Astrocyte of the spinal cord (primary cell): ENCODE measurements at places on chromosomes 3 and 15.
A peak's percentile ranks its signal among the peaks of the same experiment; 100 is the strongest.

DNA sequence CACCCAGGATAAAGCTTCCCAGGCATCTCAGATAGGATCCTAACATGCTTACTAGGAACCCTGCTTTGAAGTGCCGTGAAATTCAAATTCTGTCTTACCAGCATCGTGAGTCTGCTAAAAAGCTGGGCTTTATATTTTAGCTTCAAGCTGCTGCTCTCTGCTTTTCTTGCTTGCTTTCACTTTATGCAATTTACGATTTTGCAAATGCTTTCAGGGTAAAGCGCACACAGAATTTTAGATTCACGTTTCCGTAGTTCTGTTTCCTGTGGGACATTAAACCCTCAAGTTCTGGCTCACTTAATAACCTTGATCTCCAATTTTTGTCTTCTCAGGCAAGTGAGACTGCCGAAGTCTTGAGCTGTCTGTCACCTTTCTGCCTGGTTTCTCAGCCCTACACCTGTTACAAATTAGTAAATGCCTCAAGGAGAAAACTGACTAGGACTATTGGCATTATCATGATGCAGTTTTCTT lies 170.5 kb upstream of the TGFBR2 start:
- DNase-seq, result no peak

- no peak for DNase-seq
These were observed 232.5 kb upstream of the ST8SIA2 start for GRCh38 chr15:92161039-92161670.

DNA sequence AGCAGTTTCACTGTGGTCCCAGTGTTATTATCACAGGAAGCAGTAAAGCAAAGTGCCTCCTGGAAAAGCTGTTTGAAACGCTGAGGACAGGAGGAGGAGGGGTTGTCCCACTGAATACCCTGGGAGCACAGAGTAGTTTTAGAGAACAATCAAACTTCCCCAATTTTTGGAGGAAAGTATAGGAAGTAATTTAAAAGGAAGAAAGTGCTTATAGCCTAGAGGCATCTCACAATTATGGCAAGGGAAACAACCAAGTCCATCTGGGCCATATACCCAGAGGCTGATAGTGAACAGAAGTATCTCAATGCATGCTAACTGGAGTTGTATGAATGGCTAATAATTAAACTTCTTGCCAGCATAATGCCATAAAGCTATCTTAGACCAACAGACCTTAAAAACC lies 137.2 kb upstream of the EPHA6 start:
- DNase-seq, result no peak

DNA sequence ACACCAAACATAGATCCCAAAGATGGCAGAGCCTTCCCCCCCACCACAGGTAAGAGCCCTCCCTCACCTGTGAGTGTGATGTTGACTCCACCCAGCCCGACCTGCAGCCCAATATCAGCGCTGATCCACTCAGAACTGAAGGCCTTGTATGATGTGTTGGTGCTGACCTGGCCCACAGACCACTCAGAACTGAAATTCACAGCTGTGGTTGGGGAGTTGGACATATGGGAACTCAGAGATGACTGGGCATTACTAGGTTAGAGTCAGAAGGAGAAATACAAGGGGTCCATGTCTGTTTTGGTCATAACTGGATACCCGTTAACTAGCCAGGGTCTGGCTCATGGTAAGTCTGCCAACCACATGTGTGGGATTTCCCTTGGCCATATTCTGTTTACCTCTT lies 6.9 kb downstream of the DUOXA2 start:
- DNase-seq, result no peak

DNA sequence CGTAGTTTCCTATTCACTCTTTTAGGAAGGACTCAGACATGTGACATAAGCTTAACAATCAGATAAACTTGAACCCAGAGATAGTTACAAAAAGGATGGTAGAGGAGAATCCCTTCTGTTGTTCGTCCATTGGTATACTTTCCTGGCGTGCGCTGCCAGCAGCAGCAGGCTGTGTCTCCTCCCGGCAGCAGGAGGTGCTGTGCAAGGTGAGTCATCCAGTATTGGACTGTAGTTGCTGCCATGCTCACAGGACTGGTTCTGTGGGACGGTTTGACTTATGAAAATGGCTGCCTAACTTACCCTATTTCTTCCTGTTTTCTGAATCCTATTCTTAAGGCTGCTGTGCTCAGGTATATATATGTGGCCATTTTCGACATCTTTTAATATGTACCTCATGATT lies 253.4 kb upstream of the LRRC3B start:
- no peak for DNase-seq

DNA sequence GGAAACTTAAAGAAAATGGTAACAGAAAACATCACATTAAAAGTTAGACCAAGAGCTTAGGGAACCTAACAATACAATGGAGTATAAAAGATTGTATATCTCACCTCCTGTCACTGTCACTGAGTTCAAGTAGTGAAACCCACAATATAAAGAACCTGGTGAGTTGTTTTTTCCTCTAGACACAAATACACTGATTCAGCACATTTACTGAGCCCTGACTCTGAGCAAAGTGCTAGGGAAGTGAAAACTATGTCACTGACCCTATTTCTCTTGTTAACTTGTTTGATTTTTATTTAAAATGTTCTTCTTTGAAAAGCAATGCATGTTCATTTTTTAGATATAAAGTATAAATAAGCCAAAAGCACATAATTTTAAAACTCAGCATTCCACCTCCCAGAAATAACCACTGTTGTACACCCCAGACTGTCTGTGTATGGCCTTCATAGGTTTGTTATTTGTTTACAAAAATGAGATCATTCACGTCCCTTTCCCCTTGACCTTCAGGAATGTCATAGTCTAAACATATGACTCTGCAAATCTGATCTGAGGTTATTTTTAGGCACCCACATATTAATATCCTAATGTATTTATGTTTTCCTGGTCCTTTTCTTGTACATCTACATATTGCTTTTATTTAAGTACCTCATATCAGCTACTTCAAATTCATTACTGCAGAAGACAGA lies 69.2 kb upstream of the CSTA start:
- no peak for DNase-seq

DNA sequence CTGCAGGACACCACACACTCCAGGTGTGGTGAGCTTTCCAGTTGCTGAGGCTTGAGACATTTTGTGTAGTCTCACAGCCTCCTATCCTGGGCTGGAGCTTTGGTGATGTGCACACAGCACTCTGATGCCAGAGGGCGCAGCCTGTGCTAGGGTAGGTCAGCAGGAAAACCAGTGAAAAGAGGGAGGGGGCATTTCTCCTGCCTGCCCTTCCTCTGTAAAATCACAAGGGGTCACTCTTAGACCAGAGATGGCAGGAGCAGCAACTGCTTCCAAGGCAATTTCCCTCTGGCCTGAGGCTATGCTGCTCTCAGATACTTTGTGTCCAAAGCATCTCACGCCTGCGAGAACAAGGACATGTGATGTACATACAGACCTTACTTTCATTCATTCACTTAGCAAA lies 16.5 kb upstream of the MUSTN1 start:
- DNase-seq, result peak; percentile 29

DNA sequence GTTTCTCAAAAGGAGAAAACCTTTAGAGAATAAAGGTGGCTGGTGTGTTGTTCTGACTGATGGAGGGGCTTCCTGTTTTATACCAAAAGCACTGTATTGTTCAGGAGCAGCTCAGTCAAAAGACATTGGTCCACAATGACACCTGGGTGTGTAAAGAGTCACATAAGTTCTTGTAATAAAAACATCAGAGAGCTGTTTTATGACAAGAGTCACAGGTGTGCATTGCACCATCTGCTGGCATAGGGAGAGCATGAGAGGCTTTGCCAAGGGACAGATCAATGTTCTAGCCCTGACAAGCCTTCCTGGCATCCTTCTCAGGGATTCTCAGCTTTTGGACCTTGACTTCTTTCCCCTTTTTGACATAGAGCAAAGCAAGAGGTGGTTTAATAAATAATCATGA lies 20.4 kb downstream of the ARPP21 start:
- no peak for DNase-seq

DNA sequence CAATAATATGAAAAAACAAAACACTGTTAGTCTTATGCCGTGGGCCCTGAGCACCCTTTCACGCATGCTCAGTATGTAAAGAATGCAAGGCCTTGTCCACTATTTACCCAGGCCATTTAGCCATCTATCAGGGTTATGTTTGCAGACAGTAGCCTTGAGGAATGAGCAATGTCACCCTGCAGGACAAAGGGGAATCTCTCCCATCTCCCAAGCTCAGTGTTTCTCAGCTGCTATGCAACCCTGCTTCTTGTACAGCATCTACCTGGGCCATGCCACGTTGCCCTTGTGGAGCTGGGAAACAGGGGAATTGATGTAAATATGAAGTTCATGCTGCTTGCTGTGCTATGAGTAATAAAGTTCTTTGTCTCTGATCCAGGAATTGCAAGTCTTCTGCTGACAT lies 51.5 kb upstream of the SLCO2A1 start:
- no peak for DNase-seq

- DNase-seq, result no peak
These were observed 2.2 kb upstream of the FOXB1 start for GRCh38 chr15:60001610-60002527.

- DNase-seq, result no peak
These were observed 32.5 kb upstream of the TP63 start for GRCh38 chr3:189598530-189599225.

- no peak for DNase-seq
These were observed 5.0 kb downstream of the WNT7A start for GRCh38 chr3:13874891-13875290.

DNA sequence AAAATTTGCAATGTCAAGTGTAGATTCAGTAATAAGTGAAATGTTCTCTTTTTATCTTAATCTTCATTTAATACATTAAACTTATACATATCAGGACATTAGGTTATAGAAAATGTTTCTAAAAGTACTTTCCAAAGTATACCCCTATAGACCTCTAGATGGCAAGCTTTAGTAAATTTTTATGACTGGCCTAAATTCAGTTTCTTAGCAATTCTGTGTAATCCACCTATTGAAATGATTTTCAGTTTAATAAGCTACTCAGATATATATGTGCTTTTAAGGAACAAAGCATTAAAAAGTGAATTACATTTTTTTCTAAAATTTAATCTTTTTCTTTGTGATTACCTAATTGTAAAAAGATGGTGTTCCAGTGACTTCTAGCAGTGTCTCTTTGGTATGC lies 342.2 kb downstream of the GBE1 start:
- peak; percentile 39 for DNase-seq
